ENCODE measurements at places on chromosomes 2 and 18.
A peak's percentile ranks its signal among the peaks of the same experiment; 100 is the strongest.

DNA sequence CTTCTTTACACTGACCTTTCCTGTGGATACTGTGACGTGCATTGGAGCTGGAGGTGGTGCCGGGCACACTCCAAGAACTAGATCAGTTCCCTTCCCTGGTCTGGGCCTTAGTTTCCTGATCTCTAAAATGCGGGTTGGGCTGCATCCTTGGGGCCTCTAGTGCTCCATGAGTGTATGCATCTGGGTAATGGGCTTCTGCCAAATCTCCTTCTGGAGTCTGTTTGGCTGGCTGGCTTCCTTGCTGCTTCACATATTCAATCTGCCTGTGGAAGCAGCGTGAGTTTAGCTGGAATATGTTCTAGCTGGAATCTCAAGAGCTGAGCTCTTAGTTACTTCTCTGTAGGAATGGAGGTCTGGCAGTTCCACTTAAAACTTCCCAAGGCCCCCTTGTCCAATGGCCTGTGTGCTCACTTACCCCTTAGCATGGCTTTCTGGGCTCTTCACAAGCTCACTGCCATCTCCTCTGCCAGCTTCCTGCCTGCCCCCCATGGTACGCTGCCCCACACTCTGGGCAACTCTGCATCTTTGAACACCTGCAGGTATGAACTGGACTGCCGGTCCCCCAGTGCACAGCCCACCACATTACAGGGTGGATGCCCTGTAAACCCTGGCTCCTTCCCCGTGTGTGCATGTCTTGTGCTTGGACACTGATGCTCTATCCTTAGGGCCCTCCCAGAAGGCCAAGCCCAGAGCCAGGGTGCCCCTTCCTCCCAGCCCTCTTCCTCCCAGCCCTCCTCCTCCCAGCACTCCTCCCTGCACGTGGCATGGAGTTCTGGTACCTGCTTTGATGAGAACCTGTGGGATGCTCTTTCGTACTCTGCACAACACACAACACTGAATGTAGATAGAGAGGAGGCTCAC lies 103.6 kb upstream of the SMAD2 start:
- no peak for DNase-seq

- DNase-seq, result no peak
Measured at GRCh38 chr18:63109022-63109421, 210.5 kb downstream of the BCL2 start.

DNA sequence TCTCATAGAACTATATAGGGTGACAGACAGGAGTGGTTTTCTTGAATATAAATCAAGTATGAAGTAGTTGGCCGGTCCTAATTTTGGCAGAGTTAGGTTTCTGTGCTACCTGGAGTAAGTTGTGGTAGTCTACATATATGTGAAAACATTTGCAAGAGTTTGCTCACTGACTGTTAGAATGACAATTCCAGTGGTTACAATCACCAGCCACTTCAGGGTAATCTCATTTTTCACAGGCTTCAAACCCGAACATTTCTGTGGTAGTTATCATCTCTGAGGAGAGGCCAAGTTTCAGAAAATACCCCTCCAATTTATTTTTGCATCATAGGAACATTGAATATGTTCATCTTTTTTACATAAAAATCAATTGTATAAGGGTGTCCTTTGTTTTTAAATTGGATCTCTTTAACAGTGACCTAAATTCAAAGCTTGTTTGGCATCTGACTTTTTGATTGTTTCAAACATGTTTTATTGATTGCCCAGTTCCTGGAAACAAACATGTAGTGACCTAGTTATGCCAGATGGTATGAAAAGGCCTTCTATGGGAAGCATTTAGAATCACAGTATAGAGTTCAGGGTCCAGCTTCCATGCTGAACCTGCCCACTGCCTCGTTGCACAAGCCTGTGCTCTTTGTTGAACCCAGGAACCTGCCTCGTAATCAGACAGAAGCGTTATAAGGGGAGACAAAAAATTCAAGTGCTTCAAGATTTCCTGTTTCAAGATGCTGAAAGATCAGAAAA lies 250.6 kb downstream of the LTBP1 start:
- DNase-seq, result no peak

- DNase-seq, result no peak
Measured at GRCh38 chr18:42996824-42997223, 118.7 kb downstream of the RIT2 start.

- DNase-seq, result no peak
Measured at GRCh38 chr2:222256250-222256649, 42.5 kb downstream of the PAX3 start.

DNA sequence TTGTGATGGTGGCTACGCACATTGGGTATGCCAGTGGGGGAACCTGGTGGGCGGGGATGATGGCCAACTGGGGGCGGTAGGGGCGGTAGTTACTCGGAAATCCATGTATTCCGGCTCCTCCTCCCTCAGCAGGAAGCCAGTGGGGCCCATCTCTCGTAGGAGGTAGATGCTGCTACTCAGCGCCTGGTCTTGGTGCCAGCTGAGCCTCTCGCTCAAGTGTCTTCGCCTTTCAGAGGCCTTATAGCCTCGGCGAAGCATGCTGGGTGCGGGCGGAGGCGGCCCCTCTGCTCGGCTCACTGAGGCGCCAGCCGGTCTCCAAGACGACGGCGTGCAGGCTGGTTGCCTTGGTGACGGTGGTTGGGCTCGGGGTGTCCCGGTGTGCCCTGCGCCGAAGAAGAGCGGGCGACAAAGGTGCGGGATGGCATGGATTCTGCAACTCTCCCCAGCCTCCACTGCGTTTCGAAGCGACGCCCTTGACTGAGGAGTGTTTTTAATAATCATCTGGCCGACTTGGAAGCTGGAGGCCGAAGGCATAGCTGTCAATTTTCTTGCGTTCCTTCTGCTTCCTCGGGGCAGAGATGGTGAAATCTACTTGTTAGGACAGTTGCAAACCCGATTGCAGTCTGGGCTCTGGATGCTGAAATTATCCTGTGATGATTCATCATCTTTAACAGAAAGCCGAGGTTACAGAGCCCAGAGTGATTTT lies at the start of gene ZSWIM2:
Gene ZSWIM2, minus strand, starts transcription at position 298 of the 706 bp plus-strand sequence. Its CDS starts 40 bp downstream, at position 258.
- peak; percentile 95 for DNase-seq

GRCh38 chr2:19230626-19231025 lies 127.8 kb downstream of the OSR1 start:
- DNase-seq, result no peak

DNA sequence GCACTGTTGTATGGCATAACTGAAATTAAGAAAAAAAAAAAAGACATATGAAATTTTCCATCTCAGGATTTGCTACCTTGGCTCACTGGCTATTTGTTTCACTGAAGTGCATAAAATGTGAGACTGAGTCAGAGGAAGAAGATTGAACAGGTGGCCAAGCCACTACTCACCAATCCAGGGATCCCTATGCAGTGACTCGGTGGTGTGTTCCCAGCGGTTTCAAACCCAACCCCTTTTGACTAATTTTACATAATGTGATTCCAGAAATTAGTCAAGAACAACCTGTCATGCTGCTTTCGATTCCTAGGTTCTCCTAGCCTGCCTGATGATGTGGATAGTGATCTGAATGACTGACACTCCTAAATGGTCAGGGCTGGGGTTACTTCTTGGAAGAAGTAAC lies 77.3 kb downstream of the KLHL14 start:
- DNase-seq, result no peak

DNA sequence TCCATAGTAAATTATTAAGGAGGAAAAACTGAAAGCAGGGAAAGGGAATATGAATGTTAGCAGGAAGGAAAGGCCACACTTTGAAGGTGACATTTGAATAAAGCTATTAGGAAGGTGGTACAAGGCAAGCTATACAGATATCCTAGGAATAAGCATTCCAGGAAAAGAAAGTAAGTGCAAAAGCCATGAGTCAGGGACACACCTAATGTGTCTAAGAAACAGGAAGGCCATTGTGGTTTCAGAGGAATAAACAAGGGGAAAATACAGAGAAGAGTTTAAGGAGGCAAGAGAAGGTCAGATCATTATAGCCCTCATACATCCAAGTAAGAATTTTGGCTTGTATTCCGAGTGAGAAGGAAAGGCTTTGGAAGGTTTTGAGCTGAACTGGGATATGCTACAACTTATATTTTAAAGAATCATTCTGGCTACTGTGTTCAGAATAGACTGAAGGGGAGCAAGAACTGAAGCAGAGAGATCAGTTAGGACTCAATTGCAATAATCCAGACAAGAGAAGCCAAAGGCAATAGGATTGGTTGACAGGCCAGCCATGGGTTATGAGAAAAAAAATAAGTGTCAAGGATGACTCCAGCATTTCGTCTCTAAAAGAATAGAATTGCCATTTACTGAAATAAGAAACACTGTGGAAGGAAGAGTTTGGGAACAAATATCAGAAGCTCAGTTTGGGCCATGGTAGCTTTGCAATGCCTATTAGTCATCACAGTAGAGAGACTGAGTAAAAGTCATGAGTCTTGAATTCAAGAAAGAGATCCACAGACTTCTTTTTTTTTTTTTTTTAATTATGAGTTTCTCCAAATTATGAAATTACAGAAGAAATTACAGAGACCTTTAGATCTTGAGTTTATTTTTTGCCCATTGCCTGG lies 11.3 kb downstream of the RAD51AP2 start:
- no peak for DNase-seq

DNA sequence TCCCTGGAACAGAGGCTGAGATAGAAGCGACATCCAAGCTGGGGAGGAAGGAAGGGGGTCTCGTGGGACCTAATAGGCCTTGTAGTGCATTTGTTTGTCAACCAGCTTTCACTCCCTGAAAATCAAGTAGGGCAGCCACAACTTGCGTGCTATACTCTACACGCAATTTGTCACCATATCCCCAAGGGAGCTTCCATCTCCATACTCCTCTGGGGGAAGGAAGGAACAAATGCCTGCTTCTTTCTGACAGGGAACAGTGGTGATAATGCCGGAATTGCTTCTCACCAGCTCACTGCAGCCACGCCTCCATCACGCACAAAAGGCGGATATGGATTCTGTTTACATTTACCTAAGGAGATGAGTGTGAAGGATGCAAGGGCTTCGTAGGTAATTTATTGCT lies 213.4 kb downstream of the TMEM163 start:
- DNase-seq, result no peak

DNA sequence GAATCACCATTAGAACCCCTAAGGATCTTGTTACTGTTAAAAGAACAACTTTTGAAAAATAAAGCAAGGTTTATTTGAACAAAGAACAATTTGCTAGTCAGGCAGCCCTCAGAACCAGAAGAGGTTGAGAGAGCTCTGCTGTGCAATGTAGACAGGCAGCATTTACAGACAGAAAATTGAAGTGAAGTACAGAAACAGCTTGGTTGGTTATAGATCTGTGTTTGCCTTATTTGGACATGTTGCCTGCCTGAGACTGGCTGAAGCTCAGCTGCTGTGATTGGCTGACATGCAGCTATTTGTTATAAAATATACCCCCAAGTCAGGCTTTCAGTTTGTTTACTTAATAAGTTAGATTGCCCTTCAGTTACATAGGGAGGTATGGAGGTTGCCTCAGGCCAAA lies 12.5 kb downstream of the MSTN start:
- DNase-seq, result no peak

DNA sequence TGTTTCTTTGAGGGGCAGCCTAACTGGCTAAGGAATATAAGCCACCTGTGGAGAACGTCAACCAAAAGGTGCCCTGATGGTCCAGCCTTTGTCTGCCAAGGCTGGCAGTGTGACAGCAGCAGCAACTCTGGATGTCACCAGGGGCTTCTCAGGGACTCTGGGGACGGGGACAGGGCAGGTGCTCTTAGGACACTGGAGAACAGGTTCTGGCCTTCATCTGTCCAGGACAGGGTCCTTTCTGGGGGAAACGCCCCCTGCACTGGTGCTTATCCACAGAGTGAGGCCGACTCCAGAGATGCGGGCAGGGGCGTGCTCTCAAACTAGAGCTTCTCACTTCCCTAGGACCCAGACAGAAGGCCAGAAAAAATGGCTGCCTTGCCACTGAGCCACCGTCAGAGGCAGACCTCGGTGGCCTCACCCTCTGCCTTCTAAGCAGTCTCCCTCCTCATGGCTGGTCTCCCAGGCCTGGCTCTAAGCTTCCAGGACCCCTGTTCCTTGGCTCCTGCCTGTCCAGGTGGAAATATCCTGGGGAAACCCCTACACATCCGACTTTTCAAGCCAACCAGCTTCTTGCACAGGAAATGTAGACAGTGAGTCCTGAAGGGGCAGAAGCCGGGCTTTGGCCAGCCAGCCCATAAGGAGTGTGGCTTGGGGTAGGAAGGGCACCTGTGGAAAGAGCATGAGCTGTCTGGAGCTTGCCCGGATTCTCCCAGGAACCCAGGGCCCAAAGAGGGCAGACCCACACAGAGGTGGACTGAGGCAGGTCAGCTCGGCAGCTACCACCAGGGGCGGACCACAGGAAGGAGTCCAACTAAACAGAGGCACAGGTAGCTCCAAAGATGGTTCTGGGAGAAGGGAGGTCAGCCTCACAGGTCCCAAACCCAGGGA lies 11.3 kb upstream of the SFXN5 start:
- DNase-seq, result no peak

GRCh38 chr2:33205693-33206434 lies 259.1 kb downstream of the LTBP1 start:
- DNase-seq, result no peak

DNA sequence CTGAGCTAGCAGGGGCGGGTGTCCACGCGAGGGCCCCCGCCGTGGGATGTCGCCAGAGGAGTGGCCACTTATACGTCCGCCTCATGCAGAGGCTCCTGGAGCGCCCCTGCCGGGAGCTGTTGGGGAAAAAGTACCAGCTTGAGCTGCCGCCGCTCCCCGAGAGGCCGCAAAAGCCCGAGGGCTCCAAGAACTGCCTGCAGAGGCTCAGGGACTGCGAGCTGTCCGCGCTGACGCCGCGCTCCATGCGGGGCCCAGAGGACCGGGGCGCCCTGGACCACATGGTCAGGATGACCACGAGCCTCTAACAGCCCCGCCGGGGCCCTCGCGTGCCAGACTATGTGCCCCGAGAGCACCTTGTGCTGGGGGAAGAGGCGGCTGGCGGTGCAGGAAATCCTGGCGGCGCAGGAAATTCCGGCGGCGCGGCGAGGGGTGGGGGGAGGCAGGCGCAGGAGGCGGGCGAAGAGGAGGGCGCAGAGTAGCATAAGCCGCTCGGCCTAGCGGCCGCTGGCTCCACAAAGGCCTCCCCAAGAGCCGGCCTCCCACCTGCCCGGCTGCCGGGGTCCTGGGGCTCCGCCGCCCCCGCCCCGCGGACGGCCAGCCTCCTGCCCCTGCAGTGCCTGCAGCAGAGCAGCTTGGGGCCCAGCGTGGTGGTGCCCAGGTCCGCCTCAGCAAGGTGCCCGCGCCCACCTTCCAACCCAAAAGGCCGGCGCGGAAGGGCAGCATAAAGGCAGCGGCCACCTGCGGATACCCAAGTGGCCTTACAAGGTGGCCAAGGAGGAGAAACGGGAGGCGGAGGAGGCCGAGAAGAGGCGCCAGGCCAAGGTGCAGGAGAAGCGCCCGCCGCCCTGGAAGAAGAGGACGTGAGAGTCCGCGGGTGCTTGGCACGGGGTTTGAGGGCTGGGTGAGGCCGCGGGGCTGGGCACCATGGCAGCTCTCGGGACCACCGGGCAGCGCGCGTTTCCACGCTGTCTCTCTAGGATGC lies 42.1 kb upstream of the TRIM43B start:
- DNase-seq, result peak; percentile 37

DNA sequence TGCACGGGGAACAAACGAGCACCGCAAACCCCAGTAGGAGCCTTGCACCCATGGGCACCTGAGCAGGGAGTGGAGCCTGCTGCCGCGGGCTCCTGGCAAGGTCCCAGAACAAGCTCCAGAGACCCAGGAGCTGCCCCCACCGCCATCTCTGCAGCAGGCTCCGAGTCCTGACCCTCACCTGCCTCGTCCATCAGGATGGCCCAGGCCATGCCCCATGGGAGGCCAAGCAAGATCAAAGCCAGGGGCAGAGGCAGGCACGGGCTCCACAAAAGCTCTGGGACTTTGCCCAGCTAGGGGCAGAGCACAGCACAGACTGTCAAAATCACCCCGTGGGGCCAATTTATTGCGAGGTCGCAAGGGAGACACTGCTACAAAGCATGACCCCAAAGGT lies 43.6 kb downstream of the GPC1 start:
- no peak for DNase-seq
